ENCODE measurements at places on chromosomes 12 and 14.

DNA sequence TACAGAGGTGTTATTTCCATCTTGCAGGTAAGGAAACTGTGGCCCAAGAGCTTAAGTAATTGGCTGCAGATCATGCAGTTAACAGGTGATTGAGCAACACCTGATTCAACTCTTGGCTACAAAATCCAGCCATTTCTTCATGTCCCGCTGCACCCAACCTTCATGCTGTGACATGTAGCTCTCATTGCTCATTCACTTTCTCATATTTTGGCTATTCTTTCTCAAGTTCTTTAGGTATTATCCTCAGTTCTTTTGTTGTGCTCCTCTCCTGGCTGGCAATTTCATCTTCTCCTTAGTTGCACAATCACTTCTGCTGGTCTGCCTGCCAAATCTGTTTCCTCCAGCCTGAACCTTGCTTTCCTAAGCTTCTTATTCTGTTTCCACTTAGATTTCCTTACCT is 300.8 kb downstream of the SSPN start:
- DNase-seq, result no peak

DNA sequence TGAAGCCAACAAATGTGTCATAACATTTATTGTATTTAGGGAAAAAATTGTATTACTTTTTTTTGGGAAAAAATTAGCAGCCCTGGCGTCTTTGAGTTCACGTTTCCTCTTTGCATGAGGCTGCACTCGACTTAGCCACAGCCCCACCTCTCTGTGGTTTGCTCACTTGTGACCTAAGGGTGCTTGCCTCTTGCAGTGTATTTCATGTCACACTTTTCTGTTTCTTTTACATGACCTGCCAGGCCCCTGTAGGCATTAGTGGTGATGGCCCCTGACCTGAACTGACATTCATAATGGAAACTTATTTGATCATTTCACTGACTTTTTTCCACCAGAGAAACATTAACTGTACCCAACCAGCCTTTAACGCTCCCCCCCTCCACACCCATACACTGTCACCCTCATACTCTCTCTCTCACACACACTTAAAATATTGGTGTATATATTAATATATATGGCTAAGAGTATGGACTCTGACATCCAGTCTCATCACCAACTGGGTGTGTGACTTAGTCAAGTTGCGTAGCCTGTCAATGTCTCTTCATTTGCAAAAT is 122.9 kb downstream of the PRKCH start:
- DNase-seq, result no peak

DNA sequence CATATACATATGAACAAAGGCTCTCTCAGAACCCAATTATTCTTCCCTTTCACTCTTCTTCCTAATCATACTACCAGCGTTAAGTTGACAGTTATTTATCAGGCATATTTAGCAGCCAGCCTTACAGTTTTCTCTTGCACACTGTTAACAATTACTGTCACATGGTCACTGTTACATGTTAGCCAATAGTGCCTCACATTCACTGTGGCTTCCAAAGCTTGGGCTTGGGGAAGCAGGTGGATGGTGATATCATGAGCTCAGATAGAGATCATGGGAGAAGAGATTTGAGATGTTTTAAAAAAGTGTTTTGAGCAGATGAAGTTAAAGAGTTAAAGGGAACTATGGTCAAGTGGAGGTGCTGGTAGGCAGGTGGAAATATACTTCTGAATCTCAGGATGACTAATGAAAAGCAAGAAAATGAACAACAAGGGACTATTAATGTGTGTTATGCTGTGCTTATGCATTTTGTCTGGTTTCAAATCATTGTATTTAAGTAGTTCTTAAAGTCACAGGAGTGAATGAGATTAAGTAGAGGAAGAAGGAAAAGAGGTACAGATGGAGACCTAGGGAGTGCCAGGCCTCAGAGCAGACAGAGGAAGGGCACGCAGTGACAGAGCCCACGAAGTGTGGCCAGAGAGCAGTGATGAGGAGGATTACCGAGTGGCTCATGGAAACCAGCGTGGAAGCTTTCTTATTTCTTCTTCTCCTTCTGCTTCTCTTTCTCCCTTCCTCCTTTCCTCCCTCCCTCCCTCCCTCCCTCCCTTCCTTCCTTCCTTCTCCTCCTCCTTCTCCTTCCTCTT is 39.6 kb downstream of the BICD1 start:
- no peak for DNase-seq

- DNase-seq, result no peak
Observed at GRCh38 chr14:81406863-81407262, 6.7 kb upstream of the STON2 start.

- DNase-seq, result no peak
Observed at GRCh38 chr14:56161658-56162057, 43.4 kb downstream of the PELI2 start.

GRCh38 chr12:60522684-60523400 is 927.0 kb downstream of the SLC16A7 start:
- DNase-seq, result no peak

All from HuH-7.5 (cell line).